ENCODE measurements at places on chromosomes 3 and 15.
A peak's percentile ranks its signal among the peaks of the same experiment; 100 is the strongest.

GRCh38 chr3:49401766-49402165, 10.0 kb downstream of the RHOA start:
- no peak for DNase-seq

- DNase-seq: no peak
These were observed 137.4 kb upstream of the POU1F1 start for GRCh38 chr3:87413814-87414213.

DNA sequence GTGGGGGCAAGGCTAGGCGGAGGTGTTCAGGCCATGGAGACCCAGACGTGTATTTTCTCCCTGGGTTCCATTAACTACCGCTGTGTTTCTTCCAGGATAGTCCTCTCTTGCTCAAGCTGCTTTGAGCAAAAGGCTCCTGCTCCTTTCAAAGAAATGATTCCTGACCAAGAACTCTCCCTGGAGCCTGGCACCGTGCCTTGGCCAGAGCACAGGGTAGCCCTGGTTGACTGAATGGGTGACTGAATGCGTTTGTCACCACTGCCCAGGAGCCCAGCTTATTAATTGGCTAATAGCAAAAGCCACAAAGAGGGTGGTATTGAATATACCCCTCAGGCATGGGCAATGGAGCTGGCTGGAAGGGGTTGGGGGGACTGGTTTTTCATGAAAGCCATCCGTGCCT, 13.9 kb downstream of the RASGRF1 start:
- DNase-seq: no peak

DNA sequence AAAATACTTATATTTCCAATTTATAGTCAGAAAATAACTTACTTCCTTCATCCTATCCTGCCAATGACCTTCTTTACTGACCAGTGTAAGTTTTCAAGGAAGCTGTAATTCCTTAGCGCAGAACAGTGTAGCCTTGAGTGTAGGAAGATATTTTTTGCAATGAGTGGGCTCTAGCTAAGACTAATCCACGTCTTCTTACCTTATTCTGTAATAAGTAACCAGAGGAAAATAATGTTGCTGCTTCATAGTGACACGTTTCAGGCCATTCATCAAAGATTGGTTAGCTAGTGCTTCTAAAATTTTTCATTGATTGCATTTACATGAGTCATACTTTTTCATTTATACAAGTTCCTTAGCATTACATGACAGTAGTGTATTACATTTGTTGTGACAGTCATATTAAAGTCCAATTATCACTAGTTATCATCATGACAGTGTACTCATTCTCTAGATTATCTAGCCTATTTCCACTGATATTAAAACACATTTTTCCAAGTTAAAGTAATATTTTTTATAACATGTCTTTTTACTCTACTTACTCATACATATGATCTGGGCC, 403.8 kb upstream of the EPHA3 start:
- no peak for DNase-seq

GRCh38 chr3:119222391-119222790, 18.3 kb downstream of the B4GALT4 start:
- DNase-seq: no peak

- no peak for DNase-seq
These were observed 69.1 kb downstream of the SSUH2 start for GRCh38 chr3:8575364-8576104.

GRCh38 chr15:44315126-44315525, 26.6 kb downstream of the GOLM2 start:
- no peak for DNase-seq

- DNase-seq: no peak
These were observed 349.4 kb upstream of the DCBLD2 start for GRCh38 chr3:99250821-99251355.

DNA sequence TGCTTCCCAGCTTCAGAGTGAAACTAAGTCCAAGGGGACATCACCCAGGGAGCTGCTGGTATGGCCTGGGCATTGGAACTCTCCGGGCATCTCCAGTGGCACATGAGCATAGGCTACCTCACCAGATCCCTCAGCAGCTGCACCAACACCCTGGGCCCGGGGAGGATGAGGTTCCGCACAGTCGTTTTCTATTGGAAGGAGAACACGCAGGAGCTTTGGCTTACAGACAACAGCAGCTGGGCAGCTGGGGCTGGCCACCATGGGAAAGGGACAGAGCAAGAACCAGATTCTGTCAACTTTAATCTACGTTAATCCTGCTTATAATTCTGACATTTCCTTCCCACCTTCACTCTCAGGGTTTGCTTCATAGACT, 65.5 kb downstream of the MYO1E start:
- no peak for DNase-seq

DNA sequence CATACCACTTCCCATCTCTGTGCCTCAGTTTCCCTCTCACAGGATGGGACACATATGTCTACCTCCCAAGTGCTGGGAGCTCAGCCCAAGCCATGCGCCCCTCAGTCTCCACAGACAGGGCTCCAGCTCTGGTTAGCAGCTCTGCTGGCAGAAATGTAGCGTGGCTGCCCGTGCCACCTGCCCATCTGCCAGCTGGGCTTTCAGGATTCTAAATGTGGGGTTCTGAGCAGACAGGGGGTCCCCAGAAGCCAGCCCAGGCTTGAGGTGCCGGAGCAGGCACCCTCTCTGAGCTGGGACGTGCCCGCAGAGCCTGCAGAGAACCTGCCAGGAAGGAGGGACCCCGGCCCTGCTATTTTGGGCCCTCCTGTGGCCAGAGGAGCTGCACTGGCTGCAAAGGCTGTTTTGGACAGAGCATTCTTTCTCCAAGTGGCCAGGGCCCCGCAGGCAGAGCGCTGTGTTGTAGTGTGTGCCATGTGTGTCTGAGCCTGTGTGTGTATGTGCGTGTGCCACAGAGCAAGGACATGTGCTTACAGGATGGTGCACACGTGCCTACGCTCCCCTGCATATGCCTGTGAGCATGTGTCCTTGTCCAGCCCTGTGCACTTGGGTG, 31.7 kb downstream of the PSTPIP1 start:
- no peak for DNase-seq

- peak; percentile 32 for DNase-seq
These were observed 52.8 kb downstream of the CDIN1 start for GRCh38 chr15:36632226-36632625.

DNA sequence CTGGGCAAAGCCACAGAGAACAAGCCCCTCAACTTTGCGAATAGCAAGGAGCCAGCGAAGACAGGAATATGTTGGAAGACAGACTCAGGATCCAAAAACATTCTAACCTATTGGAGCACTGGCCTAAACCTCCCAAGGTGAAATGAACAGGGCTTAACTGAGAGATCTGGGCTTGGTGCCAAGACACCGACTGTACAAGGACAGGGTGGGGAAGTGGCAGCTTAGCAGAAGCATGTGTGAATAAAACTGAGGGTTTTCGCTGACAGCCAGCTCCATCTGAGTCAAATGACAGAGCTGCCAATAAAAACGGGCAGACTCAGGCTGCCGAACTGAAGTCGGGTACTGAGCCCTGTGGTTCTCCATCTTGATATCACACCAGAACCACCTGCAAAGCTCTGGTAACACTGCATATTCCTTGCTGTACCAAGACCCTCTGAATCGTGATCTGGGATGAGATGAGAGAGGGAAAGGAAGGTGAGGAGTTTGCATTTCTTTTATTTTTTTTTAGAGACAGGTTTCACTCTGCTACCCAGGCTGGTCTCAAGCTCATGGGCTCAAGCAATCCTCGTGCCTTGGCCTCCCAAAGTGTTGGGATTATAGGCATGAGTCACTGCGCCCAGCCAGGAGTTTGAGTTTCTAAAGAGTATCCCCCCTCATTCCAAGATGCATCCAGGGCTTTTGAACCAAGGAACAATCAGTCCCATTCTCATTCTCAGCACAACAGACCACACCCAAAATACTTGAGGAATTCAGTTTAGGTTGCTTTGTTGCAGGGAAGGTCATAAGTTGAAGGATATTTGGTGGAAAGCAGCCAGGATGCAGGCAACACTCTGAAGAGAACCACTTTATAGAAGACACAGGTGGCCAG, 6.0 kb upstream of the PLCB2 start:
- no peak for DNase-seq

DNA sequence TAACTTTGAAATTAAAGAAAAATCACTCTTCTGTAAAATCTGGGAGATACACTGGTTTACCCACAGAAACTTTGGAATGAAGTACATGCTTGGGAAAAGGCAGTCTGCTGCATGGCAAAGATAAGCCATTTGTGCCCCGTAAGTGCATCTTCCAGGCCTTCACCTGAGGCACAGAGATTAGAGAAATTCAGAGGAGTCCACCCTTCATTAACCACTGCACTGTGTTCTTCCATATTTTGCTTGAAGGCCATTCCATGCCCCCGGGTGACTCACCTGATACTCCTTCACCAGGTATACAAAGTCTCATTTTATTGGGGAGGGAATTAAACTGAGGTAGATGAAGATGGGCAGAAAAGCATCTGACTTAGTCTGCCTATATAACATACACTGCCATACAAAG, 53.0 kb downstream of the CMSS1 start:
- no peak for DNase-seq

DNA sequence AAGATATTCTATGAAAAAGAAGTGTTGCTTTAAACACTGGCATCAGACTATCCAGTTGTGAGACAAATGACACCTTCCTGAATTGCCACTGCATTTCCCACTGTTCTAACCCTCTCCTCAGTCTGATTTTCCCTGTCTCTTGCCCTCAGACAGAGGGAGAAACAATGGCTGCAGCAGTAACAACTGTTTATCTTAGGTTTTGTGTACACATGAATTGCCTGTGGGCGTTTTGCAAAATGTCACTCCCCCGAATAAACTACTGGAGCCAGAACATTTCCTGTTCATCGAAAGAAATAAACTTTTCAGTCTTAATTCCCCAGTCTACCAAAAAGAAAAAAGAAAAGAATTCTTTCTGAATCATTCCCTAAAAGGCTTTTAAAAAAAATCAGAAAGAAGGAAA, 155.1 kb downstream of the MAGI1 start:
- no peak for DNase-seq

- DNase-seq: no peak
These were observed 2.0 kb upstream of the NFKBIZ start for GRCh38 chr3:101847328-101847727.

DNA sequence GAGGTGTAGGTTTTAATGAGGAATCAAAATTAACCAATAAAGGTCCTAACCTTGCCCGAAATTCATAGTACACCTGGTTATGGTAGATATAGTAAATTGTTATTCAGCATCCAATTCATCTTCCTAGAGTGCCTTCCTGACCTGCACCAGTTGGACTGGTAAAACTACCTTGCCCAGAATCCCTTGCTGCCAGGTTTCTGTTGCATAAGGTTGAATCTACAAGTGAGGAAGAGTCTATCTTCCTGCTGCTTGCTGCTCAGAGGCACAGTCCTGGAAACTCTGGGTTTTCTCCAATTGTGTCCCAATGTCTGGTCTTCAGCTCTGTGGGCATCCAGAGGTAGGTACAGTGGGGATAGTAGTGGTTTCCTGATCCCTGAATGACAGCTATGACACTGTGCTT, 17.3 kb downstream of the CCDC54 start:
- DNase-seq: no peak

Measured in 8988T (cell line).